ENCODE measurements at places on chromosomes 16 and 17.

- DNase-seq = no peak
Measured at GRCh38 chr16:89322321-89323119, 105.0 kb downstream of the ZNF778 start.

DNA sequence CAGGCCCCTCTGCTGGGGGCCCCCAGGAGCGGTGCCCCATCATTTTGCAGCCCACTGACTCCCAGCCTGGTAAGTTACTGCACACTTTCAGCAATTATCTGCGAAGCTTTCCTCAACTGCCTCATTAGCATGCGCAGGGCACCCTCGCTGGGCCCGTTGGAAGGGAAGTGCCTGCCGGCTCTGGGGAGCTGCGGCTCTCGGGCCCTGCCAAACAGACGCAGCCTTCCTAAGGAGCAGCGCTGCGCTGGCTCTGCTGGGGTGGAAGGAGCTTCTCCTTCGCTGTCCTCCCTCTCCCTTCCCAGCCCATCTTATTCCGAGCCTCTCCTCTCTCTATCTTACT is 71.0 kb downstream of the RBBP6 start:
- DNase-seq = peak; percentile 11

DNA sequence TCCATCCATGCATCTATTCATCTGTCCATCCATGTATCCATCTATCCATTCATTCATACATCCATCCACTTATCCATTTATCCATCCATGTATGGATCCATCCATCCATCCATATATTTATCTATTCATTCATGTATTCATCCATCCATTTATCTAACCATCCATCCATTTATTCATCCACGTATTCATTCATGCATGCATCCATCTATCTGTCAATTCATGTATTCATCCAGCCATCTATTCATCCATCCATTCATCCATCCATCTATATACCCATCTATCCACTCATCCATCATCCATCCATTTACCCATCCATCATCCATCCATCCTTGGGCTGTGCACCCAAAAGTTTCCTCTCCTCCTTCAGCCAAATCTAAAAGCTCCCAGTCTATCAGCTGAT is 43.4 kb downstream of the GDE1 start:
- no peak for DNase-seq

DNA sequence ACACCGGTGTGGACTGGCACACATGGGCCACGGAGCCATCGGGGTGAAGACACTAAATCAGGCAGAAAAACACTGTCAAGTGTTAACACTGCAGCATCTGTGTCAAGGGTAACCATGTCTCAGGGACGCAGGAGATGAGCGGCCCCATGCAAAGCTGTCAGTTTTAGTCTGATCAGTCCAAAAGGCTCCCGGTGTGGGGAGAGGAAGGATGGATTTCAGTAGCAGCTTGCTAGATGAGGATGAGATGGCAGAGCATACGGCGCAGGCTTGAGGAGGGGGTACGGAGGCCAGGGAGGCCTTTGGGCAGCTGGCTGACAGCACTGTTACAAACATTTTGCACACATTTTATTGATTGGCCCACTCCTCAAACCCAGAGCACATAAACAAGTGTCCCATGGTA is 98.1 kb downstream of the GNAO1 start:
- no peak for DNase-seq

- DNase-seq = no peak
Measured at GRCh38 chr17:59851439-59852375, 41.0 kb downstream of the TUBD1 start.

- peak; percentile 77 for DNase-seq
Measured at GRCh38 chr17:45948881-45949624, 50.0 kb upstream of the STH start.

- no peak for DNase-seq
Measured at GRCh38 chr17:28033972-28034714, 8.3 kb upstream of the NLK start.

DNA sequence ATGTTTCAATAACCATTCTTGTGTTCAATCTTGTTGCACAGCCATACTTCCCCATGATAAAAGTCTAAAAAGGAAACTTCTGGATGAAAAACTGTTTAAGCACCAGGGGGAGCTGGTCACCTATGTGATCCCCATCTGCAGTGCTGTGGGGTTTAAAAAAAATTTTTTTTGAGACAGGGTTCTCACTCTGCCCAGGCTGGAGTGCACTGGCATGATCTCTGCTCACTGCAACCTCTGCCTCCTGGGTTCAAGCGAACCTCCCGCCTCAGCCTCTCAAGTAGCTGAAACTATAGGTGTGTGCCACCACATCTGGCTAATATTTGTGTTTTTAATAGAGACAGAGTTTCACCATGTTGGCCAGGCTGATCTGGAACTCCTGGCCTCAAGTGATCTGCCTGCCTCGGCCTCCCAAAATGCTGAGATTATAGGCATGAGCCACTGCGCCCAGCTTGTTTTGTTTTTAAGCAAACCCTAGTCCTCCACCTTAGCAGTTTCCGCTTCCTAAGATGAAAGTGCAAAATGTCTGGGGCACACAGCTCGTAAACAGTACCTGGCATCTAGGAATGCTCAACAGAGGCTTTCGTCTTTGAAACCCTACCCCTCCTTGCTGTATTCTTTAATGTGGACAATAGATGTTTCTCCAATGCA is 25.4 kb downstream of the DNAJA2 start:
- DNase-seq = peak; percentile 44

GRCh38 chr17:79811011-79811867 is 14.4 kb upstream of the CBX8 start:
- DNase-seq = peak; percentile 55

DNA sequence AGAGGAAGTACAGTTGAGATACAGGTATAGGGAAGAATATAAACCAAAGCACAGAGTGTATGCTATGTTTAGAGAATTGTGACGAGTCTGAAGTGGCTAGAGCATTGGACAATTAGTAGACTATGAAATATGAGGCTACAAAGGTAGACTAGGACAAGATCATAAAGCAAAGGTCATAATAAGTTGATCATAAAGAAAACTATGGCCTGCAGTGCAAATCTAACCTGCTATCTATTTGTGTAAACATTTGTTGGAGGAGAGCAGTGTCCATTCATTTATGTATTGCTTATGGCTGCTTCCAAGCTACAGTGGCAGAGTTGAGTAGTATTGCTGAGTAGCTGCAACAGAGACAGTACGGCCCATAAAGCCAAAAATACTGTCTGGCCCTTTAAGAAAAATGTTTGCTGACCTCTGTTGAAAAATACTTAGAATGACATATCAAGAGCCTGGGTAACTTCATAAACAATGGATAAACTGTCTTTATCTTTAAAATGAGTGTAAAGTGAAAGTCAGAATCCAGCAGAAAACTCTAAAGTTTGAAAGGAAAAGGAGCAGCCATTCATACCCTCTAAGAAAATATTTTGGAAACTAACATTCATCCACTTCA is 14.5 kb upstream of the OR1E2 start:
- no peak for DNase-seq

GRCh38 chr17:66345264-66345663 is 42.9 kb downstream of the PRKCA start:
- DNase-seq = no peak

DNA sequence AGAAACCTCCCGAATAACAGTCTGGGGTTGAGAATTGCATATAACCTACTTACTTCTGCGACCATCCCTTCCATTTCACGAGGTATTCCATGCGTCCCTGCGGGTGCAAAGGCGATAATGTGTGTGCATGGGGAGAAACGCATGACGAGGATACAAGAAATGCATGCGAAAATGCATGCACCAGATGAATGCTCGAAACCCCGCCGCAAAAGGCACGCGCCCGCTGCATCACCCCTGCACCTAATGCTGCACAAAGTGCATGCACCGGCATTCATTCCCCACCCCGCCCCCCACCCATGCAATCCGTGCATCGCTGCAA is 474 bp downstream of the CBX8 start:
- DNase-seq = no peak

- no peak for DNase-seq
Measured at GRCh38 chr17:83008526-83008925, 70.9 kb upstream of the METRNL start.

DNA sequence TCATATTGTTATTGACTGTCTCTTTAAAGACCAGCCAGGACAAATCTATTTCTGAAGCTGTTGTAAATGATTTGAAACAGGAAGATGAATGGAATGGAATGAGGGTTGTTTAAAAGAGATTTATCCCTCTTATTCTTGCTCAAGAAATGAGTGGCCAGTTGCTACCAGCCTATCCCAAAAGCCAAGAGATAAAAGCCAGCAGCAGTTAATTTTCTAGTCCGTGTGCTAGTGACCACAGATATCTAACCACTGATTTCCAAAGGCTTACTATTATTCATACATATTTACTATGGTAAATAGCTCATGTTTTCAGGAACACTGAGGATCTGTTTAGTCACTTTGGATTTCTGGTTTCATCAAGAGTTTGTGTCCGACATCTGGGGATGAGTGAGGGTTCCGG is 105.7 kb downstream of the CDH13 start:
- DNase-seq = no peak

- no peak for DNase-seq
Measured at GRCh38 chr16:54673313-54673712, 257.4 kb upstream of the IRX5 start.

DNA sequence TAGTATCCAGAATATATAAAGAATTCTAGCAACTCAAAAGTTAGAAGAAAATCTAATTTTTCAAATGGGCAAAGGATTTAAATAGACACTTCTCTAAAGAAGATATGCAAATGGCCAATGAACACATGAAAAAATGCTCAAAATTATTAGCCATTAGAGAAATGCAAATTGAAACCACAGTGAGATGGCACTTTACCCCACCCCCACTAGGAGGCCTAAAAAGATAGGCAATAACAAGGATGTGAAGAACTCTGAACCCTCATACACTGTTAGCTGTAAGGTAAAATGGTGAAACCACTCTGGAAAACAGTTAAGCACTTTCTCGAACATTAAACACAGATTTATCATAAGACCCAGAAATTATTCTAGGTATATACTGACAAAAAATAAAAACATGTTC is 71.4 kb upstream of the IRX6 start:
- DNase-seq = no peak

DNA sequence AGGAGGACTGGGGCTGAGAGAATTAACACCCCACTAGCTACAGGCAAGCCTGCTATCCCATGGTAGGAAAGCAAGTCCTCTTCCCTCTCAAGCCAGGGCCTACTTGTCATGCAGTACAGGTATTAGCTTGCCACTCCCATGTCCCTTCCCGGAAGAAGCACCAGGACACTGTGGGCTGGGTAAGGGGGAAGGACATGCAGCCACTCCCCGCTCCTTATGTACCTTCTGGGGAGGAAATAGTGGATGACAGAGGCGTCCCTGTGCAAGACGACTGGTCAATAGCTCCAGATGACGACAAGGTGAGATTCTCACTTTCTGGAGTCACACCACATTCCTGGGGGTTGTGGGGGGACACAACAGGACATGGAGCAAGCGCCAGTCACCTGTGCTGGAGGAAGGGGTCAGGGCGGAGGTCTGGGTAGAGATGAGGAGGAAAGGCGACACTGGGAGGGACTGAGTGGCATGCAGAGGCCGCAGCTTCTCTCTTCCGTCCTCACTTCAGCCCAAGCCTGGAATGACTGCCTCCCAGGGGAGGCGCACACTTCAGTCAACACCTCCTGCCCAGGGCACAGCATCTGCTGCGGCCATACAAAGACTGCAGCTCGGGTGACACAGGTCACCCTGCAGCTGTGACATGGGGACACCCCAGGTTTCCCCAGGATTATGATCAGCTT is 15.1 kb upstream of the FOXJ1 start:
- no peak for DNase-seq

- no peak for DNase-seq
Measured at GRCh38 chr16:3383045-3383448, 17.8 kb downstream of the ZSCAN32 start.

DNA sequence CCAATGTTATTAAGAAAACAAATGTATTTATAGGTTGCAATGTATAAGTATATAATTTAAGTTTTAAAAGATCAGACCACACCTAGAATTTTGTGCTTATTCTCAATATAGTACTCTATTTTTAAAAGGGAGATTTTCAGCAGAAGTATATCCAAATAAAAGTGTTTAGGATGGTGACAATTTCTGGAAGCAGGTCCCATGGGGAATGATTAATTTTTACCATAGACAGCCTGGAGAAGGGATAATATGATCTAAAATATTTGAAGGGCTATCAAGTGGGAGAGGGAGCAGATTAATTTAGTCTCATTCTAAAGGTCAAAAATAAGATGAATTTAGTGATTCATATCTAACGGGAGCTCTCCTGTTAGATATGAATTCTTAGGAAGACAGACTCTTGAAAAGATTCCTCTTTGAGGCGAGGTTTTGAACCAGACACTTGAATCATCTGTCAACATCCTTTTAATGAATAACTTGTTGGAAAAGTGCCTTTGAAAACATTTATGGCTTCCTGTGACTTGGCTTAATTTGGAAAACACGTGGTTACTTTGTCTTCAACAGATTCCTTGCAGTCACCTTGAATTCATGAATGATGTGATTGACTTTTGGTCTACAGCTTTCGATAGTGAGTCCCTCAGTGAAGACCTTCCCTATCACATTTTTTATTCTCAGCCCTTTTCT is 29.3 kb upstream of the SMIM36 start:
- no peak for DNase-seq

GRCh38 chr16:88624977-88625576 is 13.3 kb upstream of the IL17C start:
- peak; percentile 21 for DNase-seq

- DNase-seq = peak; percentile 85
Measured at GRCh38 chr17:27475070-27475673, 18.9 kb downstream of the KSR1 start.

- DNase-seq = no peak
Measured at GRCh38 chr16:64950262-64950661, 171.6 kb downstream of the CDH11 start.

DNA sequence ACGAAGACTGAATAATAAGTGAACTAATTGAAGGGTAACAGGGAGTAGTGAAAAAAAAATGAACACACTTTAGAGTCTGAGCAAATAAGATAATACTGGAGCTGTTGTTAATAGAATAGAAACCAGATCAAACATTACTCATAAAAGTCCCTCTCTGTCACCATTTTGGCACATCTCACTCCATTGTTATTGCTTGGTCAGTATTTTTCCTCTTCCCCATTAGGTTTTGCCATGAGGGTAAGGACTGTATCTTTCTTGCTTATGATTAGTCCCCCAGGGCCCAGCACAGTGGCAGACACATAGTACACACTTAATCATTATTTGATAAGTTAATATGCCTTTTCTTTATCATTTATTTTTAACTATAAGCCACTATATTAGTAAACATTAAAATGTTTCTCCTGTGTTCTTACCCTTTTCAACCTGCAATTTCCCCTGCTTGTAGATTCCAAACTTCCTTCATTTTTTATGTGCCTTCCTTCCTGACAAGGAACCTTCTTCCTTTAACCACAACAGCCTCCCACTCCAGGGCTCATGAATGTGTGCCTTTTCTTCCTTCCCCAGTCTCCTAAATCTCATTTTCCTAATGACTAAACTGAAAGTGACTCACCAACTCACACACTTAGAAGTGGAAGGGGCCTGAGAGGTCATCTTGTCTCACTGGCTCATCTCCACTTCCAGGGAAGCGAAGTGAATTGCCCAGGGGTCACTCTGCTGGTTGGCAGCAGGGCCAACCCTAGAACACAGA is 88.2 kb upstream of the HAS3 start:
- no peak for DNase-seq

- no peak for DNase-seq
Measured at GRCh38 chr17:28470266-28470913, 3.1 kb upstream of the SLC13A2 start.

- DNase-seq = no peak
Measured at GRCh38 chr17:73307130-73307529, 4.7 kb downstream of the CDC42EP4 start.

Data from activated T-cell treated with anti-CD3 and anti-CD28 coated beads, Interleukin-2, amount 50 U/mL, for 72 hours (primary cell).